ENCODE measurements at places on chromosomes 4 and X.

GRCh38 chr4:177441061-177441802, 1.0 kb downstream of the AGA start:
- no peaks in the 10 kb centered on the region for H3K27me3 ChIP-seq
- peaks cover 26% of the 10 kb centered on the region for H3K4me1 ChIP-seq
- H3K36me3 ChIP-seq, result peaks cover 2% of the 10 kb centered on the region
- DNase-seq, result no peak
- H3K27ac ChIP-seq, result peak overlapping the region; percentile 94

- H3K4me1 ChIP-seq, result no peaks in the 10 kb centered on the region
- no peaks in the 10 kb centered on the region for H3K27me3 ChIP-seq
- no peak overlapping the region for H3K4me3 ChIP-seq
- peaks cover 12% of the 10 kb centered on the region for H3K36me3 ChIP-seq
- H3K27ac ChIP-seq, result no peak overlapping the region
These were observed 150.1 kb downstream of the DIPK2B start for GRCh38 chrX:45050558-45050957.

DNA sequence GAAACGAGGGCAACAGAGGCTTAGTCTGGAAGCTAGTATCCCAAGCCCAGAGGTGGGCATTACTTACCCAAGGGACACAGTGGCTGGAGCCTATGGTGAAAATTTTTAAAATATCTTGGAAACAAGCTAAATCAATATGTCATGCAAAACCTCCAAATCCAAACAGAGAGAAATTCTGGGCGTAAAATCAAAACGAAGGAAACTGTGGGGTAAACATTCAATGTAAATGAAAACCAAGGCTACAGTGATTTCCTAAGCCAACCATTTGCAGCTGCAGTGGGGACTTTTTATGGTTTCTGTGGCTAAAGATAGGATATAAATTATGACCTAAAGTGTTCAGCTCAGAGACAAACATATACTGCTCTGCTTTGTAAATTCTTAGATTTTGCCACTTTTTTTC, 507.7 kb upstream of the DIAPH2 start:
- no peaks in the 10 kb centered on the region for H3K36me3 ChIP-seq
- no peak overlapping the region for H3K4me3 ChIP-seq
- DNase-seq, result no peak
- no peaks in the 10 kb centered on the region for H3K27me3 ChIP-seq
- H3K4me1 ChIP-seq, result no peaks in the 10 kb centered on the region

DNA sequence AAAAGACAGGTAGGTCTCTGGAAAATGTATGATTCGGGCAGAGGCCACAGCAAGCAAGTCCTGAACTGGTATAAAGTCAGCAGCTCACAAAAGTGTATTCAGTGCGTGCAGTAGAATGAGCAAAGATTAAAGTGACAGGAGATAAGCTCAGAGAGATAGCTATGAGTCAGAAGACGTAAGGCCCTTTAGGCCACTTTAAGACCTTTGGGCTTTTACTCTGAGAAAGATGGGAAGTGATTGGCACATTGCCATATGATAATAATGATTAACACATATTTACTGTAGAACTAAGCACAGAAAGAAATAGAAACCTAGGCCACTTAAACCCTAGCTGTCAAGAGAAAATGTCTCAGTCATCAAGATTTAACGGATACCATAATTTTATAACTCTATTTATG, 51.7 kb downstream of the TBCK start:
- H3K27me3 ChIP-seq, result no peaks in the 10 kb centered on the region
- H3K36me3 ChIP-seq, result no peaks in the 10 kb centered on the region
- H3K4me3 ChIP-seq, result no peak overlapping the region
- no peaks in the 10 kb centered on the region for H3K4me1 ChIP-seq

GRCh38 chr4:186915816-186916215, 192.2 kb upstream of the FAT1 start:
- H3K4me3 ChIP-seq, result no peak overlapping the region
- H3K27me3 ChIP-seq, result no peaks in the 10 kb centered on the region
- DNase-seq, result no peak
- H3K36me3 ChIP-seq, result no peaks in the 10 kb centered on the region
- H3K4me1 ChIP-seq, result peaks cover 4% of the 10 kb centered on the region

DNA sequence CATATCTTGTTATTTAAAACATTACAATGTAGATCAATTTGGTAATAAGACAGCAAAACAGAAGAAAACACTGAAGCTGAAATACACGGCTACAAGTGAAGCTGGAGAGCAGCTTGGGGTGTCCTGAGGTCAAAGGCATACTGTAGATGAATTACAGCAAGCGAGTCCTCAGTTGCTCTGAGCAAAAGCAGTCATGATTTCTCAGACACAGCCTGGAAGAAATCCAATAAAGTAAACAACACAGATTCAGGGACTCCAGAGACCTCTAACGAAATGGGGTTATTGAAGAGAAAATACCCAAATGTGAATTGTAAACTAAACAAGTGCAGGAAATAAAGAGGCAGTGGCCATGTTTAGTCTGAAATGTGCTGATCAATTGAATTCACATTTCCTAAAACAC, 324.4 kb downstream of the CAMK2D start:
- H3K4me1 ChIP-seq, result peaks cover 19% of the 10 kb centered on the region
- no peak overlapping the region for H3K27ac ChIP-seq
- DNase-seq, result no peak
- no peak overlapping the region for H3K4me3 ChIP-seq

DNA sequence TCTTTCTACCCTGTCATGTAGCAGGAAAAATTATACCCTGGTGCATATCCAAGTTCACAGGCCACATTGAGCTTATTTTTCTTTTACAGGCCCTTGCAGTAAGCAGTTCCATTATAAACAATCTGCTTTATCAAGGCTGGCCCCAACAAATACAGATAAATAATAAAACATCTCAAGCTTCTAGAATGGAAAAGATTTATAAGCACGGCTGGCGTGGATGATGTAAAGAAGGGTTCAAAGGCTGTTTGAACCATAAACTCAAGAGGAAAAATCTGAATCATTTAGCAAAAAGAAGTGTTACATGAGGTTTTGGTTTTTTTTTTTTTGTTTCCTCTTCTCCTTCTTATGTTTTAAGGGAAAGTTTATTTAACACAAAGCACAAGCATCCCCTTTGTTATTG, 109.7 kb downstream of the UNC5C start:
- H3K27ac ChIP-seq, result no peak overlapping the region
- H3K36me3 ChIP-seq, result no peaks in the 10 kb centered on the region
- peaks cover 47% of the 10 kb centered on the region for H3K27me3 ChIP-seq
- H3K4me1 ChIP-seq, result peaks cover 40% of the 10 kb centered on the region
- H3K4me3 ChIP-seq, result no peak overlapping the region
